ENCODE measurements at places on chromosomes 2 and 18.

GRCh38 chr2:126534478-126534877 lies 121.5 kb upstream of the GYPC start:
- DNase-seq: peak; percentile 2

- DNase-seq: no peak
Measured at GRCh38 chr18:3903337-3903736, 453.4 kb downstream of the TGIF1 start.

DNA sequence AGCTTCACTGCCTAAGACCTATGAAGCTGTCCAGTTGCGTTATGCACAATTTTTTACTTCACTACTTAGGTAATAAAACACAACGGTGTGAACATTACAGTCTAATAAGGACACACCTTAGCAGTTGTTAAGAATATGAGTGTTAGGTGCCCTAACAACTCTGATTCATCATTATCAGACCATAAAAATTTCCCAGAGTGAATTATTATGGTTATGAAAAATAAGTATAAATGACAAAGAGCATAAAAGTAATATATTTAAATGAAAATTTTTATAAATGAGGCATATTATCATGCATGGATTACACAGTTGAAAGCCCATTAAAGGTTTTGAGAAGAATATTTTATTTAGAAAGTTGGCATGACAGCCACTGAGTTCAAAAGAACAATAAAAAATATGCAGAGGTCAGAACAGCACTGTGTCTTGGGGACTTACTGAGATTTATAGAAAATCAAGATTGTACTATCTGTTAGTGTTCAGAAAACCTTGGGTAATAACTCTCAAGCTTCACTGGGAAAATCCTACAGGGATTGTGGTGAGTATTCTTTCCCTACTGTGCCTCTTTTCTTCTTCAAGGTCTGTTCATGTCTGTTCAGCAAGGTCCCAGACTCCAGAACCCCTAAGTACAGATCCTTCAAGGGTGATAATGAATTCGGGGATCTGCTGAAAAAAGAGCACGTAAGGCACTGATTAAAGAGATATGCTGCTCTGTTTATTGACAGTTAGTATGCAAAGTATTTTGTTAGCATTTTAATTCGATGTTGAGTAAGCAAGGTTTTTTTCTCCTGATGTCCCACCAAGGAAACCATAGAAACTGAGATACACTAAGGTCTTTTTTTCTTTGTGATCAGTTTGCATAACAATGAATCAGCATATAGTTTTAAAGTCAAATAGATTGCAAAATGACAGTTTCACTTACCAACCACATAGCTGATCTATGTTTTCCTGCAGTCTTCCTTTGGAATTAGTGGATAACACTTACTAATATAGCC lies 250.0 kb downstream of the DSEL start:
- DNase-seq: peak; percentile 1

GRCh38 chr2:195535911-195536522 lies 121.0 kb upstream of the SLC39A10 start:
- DNase-seq: peak; percentile 94

- no peak for DNase-seq
Measured at GRCh38 chr18:69109686-69110085, 291.0 kb upstream of the DOK6 start.

GRCh38 chr18:48216639-48217257 lies 192.4 kb downstream of the ZBTB7C start:
- DNase-seq: no peak

GRCh38 chr18:71899183-71899582 lies 645.0 kb downstream of the CBLN2 start:
- no peak for DNase-seq

DNA sequence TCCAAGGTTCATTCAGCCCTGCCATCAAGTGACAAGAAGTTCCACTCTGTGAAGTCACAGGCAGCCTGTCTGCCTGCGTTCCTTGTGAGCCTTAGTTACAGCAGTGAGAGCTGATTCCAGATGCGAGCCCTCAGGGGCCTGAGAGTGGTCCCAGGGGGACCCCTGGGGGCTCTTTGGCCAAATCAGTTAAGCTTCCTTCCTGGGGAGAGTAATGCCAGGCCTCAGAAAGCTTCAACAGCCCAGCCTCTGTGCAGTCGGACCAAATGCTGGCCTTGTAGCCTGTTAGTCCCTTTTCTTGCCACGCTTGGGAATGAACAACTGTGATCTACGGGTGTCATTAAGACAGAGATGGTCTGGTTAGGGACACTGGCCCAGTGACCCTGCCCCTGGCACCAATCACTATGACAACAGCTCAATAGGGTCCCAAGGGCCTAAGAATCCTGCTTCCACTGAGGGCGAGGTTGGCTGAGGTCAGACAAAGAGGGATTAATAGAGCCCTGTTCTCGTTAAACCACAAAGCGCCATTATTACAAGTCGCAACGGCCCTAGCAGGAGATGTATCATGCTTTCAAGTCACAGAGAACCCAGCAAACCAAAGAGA lies 50.9 kb downstream of the HS1BP3 start:
- DNase-seq: no peak

- peak; percentile 13 for DNase-seq
Measured at GRCh38 chr18:41644466-41644865, 310.6 kb upstream of the PIK3C3 start.

DNA sequence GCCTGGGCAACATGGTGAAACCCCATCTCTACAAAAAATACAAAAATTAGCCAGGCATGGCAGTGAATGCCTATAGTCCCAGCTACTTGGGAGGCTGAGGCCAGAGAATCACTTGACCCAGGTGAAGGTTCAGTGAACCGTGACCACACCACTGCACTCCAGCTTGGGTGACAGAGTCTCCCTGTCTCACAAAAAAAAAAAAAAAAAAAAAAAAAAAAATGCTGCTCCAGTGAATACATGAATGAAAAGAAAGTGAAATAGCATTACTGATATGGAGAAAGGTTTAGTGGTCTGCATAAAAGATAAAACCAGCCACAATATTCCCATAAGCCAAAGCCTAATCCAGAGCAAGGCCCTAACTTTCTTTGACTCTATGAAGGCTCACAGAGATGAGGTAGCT lies 44.5 kb downstream of the METTL8 start:
- no peak for DNase-seq
